ENCODE measurements at places on chromosomes 11 and 22. TPM values are rescaled to one million over a fixed set of nuclear protein-coding genes. Genes with fewer than 3 reads are reported as not detected.

GRCh38 chr11:32779136-32779535 lies 15.3 kb downstream of the CCDC73 start:
- H3K4me3 ChIP-seq: no peak overlapping the region
- DNase-seq: no peak
- H3K4me1 ChIP-seq: no peaks in the 10 kb centered on the region
- H3K27me3 ChIP-seq: no peaks in the 10 kb centered on the region

Gene ALDH3B1
- total RNA-seq: 229 TPM

Gene NPTXR
- not detected for total RNA-seq

DNA sequence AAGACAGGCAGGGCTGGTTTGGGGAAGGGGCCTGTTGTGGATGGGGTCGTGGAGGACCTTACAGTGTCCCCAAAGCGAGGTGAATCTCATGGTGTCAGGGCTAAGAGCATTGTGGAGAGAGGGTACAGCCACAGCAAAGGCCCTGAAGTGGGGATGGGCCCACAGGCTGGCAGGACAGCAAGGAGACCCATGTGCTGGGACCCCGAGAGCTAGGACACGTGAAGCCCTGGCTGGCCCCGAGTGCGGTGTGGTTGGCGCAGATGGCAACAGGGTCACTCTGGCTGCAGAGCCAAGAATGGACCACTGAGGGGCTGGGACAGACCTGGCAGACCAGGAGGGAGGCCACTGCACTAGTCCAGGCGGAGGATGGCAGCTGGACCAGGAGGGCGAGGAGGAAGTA lies 30.0 kb upstream of the KCNQ1OT1 start:
- H3K27me3 ChIP-seq: no peaks in the 10 kb centered on the region
- no peak overlapping the region for H3K4me3 ChIP-seq
- H3K36me3 ChIP-seq: no peaks in the 10 kb centered on the region
- H3K4me1 ChIP-seq: no peaks in the 10 kb centered on the region

Gene TRIM44
- 63.6 TPM for total RNA-seq

DNA sequence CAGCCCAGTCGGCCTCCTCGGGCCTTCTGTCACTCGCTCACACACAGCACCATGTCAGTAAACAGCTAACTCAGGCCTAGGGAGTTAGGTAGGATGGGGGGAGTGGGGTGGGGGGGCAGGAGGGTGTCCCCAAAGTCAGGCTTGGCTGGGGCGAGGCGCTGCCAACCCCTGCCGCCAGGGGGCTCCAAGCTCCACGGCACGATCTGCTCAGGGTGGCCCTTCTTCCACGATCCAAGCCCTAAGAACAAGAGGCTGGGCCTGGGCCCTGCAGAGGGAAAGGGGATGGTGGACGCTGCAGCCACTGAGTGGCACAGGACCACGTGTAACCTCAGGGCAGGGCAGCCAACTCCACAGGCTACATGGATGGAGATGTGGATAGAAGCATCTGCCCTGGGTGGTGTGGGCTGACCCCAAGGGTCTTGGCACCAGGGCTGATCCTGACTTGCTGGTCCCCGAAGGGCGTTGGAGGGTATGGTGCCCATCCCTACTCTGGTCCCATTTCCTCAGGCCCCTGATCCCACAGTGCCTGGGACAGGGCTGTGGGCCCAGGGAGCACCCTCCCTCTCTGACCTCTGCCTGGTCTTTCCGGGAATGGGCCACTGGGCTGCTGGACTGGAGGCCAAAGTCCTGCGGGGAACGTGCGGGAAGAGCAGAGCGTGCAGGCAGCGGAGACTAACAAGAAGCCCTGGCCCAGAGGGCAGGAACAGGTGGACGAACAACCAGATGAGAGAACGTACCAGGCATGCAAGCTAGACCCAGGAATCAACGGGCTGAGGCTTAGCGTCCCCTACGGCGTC lies 29.1 kb upstream of the TXNRD2 start:
- peak overlapping the region; percentile 52 for H3K27ac ChIP-seq
- DNase-seq: peak; percentile 96
- H3K4me3 ChIP-seq: no peak overlapping the region

DNA sequence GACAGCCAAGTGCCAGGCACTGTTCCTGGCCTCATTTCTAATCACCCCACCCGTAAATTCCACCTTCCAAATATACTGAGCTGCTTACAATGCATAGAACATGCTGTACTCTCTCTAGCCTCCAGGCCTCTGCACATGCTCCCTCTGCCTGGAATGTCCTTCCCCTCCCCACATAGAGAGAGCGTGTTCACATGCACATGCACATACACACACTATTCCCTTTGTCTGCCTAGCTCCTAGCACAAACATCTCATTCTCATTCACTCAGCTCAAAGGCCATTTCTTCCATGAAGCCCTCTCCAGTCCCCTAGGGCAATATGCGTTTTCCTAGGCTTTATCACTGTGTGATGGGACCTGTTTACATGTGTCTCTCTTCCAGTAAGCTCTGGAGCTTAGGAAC lies 144.6 kb downstream of the WT1 start:
- H3K4me1 ChIP-seq: no peaks in the 10 kb centered on the region
- no peak overlapping the region for H3K27ac ChIP-seq
- DNase-seq: no peak
- H3K4me3 ChIP-seq: no peak overlapping the region
- H3K27me3 ChIP-seq: no peaks in the 10 kb centered on the region
- H3K36me3 ChIP-seq: no peaks in the 10 kb centered on the region

Gene MRPL40
- total RNA-seq: 20.7 TPM

- no peak for DNase-seq
- no peaks in the 10 kb centered on the region for H3K4me1 ChIP-seq
- H3K4me3 ChIP-seq: no peak overlapping the region
- H3K36me3 ChIP-seq: no peaks in the 10 kb centered on the region
Observed at GRCh38 chr11:93073026-93073425, 103.6 kb downstream of the MTNR1B start.

Gene APOBEC3A
- total RNA-seq: 11.2 TPM

GRCh38 chr22:30198152-30198825 lies 48.3 kb downstream of the LIF start:
- no peaks in the 10 kb centered on the region for H3K27me3 ChIP-seq
- no peaks in the 10 kb centered on the region for H3K36me3 ChIP-seq
- no peak overlapping the region for H3K4me3 ChIP-seq
- no peak for DNase-seq
- H3K4me1 ChIP-seq: peaks cover 23% of the 10 kb centered on the region
- no peak overlapping the region for H3K27ac ChIP-seq

DNA sequence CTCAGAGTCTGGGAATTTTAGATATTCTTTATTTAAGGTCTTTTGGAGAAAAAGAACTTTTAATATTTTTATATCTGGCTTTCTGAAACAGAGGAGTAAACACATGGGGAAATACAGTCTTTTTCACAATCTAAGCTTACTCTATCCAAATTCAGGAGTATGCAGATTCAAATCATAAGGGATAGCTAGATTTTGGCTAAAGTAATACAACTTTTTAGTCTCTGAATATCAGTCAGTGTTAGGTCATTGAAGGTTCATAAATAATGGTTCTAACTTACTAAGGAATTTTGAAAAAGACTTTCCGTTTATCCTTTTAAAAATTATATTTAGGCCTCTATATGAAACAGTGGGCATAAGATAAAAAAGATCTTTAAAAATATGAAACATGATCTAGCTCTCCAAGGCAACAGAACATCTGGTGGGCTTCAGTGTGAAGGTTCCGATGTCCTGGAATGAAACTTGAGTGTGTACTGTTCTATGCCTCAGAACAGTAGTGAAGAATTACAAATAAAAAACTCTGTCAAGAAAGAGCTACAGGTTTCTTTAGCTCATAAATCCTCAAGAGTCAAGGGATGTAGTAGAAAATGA lies 165.2 kb upstream of the PDGFD start:
- DNase-seq: no peak
- H3K27ac ChIP-seq: no peak overlapping the region
- no peaks in the 10 kb centered on the region for H3K4me1 ChIP-seq
- no peaks in the 10 kb centered on the region for H3K27me3 ChIP-seq
- no peak overlapping the region for H3K4me3 ChIP-seq
- H3K36me3 ChIP-seq: no peaks in the 10 kb centered on the region

DNA sequence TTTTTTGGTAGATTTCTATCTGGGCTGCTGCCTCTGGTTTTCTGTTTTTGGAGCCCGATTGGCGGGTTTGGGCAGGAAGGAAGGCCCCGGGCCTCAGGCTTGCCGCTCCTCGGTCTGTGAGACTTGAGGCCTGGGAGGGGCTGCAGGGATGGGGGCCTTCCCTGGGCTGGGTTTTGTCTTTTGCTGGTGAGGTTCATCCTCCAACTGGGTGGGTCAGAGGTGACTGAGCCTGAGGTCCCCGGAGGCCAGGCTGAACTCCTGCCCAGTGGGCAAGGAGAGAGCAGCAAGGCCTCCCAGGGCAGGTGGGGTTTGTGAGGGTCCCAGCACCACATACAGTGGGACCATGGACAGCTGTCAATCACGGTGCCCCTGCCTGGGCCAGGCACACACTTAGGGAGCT lies 15.0 kb downstream of the MPPED1 start:
- peaks cover 5% of the 10 kb centered on the region for H3K27me3 ChIP-seq
- no peak overlapping the region for H3K27ac ChIP-seq
- H3K4me3 ChIP-seq: no peak overlapping the region
- H3K36me3 ChIP-seq: no peaks in the 10 kb centered on the region
- no peak for DNase-seq

GRCh38 chr11:70138403-70138802 lies 60.3 kb downstream of the ANO1 start:
- no peaks in the 10 kb centered on the region for H3K4me1 ChIP-seq
- no peak for DNase-seq
- no peaks in the 10 kb centered on the region for H3K27me3 ChIP-seq
- no peaks in the 10 kb centered on the region for H3K36me3 ChIP-seq
- no peak overlapping the region for H3K4me3 ChIP-seq

DNA sequence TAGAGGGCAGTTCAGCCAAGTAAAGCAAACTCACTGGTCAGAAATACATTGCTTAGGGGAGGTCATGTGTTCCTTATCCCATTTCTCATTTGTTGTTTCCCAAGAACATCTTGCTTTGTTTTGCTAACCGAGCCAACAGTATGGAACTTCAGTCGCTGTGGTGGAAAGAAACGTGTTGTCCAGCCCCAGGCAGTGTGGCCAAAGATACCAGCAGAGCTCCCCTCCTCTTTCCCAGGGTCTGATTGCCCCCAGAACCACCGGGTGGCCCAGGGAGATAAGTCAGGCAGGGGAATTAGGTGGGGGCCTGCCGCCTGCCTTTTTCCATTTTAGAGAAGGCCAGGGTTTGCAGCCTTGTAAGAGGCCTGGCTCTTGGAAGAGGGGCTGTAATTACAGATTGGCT lies 98.7 kb upstream of the CRYBB3 start:
- no peaks in the 10 kb centered on the region for H3K27me3 ChIP-seq
- H3K27ac ChIP-seq: no peak overlapping the region
- H3K4me1 ChIP-seq: no peaks in the 10 kb centered on the region
- H3K36me3 ChIP-seq: no peaks in the 10 kb centered on the region
- no peak overlapping the region for H3K4me3 ChIP-seq
- no peak for DNase-seq

Gene TMEM25
- 26.0 TPM for total RNA-seq

DNA sequence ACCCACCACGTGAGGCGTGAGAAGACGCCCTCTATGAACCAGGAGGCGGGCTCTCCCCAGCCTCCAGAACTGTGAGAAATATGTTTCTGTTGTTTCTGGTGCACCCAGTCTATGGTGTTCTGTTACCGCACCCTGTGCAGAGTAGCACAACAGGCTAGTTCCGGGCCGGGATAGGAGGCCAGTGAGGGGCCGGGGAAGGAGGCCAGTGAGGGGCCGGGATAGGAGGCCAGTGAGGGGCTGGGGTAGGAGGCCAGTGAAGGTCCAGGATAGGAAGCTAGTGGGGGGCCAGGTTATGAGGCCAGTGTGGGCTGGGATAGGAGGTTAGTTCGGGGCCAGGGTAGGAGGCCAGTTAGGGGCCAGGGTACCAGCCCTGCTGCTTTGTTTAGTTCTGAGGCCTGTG lies 204.6 kb downstream of the BARX2 start:
- H3K36me3 ChIP-seq: no peaks in the 10 kb centered on the region
- no peaks in the 10 kb centered on the region for H3K4me1 ChIP-seq
- no peak overlapping the region for H3K4me3 ChIP-seq

DNA sequence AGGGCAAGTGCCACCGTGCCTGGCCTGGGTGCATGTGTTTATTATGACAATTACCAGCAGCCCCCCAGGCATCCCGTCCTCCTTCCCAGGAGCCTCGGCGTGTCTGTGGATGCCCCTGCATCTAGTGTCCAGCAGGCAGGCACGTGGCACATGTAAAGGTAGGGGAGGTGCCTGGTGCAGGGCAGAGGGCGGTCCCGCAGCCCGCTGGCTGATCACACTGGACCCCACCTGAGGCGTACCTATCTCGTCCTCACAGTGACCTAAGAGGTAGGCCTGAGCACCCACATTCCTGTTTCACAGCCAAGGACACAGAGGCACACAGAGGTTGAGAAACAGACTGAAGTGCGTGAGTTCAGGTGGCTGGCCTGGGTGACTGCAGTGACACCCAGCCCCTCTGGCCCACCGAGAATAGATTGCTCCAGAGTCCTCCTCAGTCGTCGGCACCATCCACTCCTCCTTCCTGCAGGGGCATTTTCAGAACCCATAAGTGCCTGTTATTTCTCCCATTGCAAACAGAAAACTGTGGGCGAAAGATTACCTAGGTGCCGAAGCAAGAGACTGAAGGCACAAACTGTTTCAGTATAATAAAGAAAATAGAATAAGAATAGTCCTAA lies 3.0 kb upstream of the PHRF1 start:
- H3K36me3 ChIP-seq: no peaks in the 10 kb centered on the region
- H3K4me1 ChIP-seq: peaks cover 36% of the 10 kb centered on the region
- DNase-seq: peak; percentile 73

DNA sequence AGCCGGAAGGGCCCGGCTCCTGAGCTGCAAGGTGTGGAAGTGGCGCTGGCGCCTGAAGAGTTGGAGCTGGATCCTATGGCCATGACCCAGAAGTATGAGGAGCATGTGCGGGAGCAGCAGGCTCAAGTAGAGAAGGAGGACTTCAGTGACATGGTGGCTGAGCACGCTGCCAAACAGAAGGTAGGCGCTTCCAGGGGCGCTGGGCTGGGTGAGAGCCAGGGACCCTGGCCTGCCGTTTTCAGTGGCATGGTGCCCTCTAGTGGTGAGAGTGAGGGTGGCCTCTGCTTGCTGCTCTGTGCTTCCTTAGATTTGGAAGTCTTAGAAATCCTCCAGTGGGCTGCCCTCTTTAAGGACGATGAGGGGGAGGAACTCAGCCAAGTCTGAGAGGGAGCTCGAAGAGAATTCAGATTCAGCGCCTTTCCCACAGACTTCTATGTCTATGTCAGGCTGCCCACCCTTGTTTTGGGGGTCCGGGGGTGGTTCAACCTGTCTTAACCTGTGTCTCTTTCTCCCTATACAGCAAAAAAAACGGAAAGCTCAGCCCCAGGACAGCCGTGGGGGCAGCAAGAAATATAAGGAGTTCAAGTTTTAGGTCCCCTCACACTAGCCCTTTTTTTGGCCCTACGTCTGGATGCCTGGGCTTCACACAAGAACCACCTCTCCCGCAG lies 1.8 kb upstream of the PACS1 start:
- no peak overlapping the region for H3K4me3 ChIP-seq
- H3K36me3 ChIP-seq: peaks cover 56% of the 10 kb centered on the region
- DNase-seq: peak; percentile 74

Gene PAX6
- total RNA-seq: not detected

GRCh38 chr11:111531687-111532364 lies 8.7 kb upstream of the LAYN start:
- no peaks in the 10 kb centered on the region for H3K27me3 ChIP-seq
- H3K4me1 ChIP-seq: no peaks in the 10 kb centered on the region
- no peak overlapping the region for H3K27ac ChIP-seq
- no peaks in the 10 kb centered on the region for H3K36me3 ChIP-seq
- DNase-seq: no peak

- no peak overlapping the region for H3K4me3 ChIP-seq
- H3K27me3 ChIP-seq: no peaks in the 10 kb centered on the region
Observed at GRCh38 chr22:38184788-38185187, 3.2 kb upstream of the PLA2G6 start.
